ENCODE measurements at places on chromosomes 6 and 20.
A peak's percentile ranks its signal among the peaks of the same experiment; 100 is the strongest.

DNA sequence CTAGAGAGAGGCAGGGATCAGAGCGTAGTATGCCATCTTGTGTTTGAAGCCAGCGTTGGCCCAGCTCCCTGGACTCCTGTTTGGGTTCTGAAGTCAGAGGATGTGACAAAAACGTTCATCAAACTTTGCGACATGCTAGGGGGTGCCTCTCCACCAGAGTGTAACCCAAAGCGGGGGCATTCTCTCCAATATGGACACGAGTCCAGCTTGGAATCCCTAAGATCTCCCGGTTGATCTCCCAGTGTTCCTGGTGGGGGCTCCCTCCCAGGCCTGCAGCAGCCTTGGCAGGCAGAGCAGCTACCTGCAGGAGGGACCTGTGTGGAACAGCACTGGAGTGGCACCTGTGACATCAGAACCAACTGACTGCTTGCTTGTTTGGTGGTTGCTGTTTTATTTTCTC, 218.8 kb upstream of the ECI2 start:
- no peaks in the 10 kb centered on the region for H3K36me3 ChIP-seq
- no peak overlapping the region for H3K27ac ChIP-seq
- no peak overlapping the region for H3K4me3 ChIP-seq

DNA sequence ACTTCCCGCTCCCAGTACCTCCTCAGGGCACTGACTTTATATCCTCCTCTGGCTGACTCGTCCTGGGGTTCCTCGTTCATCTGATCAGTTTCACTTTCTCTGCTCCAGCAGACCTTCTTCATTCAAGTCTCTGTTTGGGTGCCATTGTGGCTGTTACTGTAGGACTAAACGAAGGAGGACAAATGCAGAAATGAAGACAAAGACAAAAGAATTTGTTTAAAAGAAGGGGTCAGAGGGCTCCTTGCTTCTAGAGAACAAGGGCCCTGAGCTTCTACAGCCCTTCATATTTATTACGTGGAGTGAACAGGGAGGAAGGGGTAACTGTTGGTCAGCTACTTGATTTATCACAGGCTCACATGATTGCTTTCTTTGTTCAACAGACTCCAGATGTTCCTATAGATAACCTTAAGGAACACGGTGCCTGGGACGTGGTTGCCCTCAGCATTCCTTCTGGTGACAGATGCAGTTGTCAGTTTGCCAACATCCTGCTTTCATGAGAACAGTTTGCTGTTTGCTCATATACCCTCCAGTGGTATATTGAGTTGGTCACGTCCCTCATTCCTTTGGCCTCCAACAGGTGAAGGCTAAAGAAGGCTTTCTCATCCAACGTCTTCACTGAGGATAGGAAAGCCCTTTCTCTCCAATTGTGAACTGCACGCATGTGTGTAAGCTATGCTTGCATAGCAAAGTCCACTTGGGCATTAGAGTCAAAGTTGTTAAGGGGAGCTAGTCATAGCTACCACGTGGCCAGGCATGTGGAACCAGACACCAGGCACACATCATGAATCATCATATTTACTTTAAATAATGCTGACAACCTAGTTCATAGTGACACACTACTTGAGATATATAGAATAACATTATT, 69.1 kb upstream of the BTN3A2 start:
- no peak overlapping the region for H3K4me3 ChIP-seq
- DNase-seq = no peak
- H3K4me1 ChIP-seq = peaks cover 17% of the 10 kb centered on the region
- peaks cover 4% of the 10 kb centered on the region for H3K27me3 ChIP-seq

DNA sequence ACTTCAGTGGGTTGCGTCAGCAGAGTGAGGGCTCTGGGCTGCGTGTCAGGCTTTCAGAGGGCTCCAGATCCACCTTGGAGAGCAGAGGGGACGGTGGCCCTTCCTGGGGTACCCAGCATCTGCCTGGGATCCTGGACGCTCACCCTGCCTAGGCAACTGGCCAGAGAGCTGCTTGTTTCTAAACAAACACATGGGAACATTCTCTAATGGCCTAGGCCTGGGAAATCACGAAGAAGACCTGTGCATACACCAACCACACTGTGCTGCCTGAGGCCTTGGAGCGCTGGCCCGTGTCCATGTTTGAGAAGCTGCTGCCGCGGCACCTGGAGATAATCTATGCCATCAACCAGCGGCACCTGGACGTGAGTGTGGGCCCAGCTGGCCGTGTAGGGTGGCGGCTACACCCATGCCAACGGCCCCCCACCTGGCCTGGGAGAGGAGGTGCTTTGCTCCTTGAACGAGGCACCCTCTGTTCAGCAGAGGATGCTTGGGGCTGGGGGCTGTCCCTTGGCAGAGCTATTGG, 32.2 kb downstream of the PYGB start:
- H3K36me3 ChIP-seq = peaks cover 20% of the 10 kb centered on the region
- no peaks in the 10 kb centered on the region for H3K4me1 ChIP-seq
- H3K27ac ChIP-seq = no peak overlapping the region
- no peak for DNase-seq
- H3K27me3 ChIP-seq = peaks cover 15% of the 10 kb centered on the region
- H3K4me3 ChIP-seq = no peak overlapping the region

DNA sequence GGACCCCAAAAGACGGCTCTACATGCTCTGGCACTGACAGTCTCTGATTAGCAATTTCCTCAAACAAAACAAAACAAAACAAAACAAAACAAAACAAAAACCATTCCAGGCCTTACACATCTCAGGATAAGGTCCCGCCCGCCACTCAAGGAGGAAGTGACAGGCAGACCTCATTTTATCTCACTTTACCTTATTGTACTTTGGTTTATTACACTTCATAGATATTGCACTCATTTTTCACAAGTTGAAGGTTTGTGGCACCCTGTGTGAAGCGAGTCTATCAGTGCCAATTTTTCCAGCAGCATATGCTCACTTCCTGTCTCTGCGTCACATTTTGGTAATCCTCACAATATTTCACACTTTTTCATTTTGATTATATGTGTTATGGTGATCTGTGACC, 15.2 kb downstream of the ZBP1 start:
- H3K36me3 ChIP-seq = peaks cover 2% of the 10 kb centered on the region
- no peak overlapping the region for H3K27ac ChIP-seq
- H3K27me3 ChIP-seq = peaks cover 4% of the 10 kb centered on the region
- peaks cover 12% of the 10 kb centered on the region for H3K4me1 ChIP-seq
- no peak for DNase-seq

GRCh38 chr6:132498638-132499037, 14.3 kb downstream of the STX7 start:
- H3K4me1 ChIP-seq = peaks cover 2% of the 10 kb centered on the region
- no peaks in the 10 kb centered on the region for H3K27me3 ChIP-seq
- no peak overlapping the region for H3K4me3 ChIP-seq
- DNase-seq = no peak
- H3K27ac ChIP-seq = no peak overlapping the region

DNA sequence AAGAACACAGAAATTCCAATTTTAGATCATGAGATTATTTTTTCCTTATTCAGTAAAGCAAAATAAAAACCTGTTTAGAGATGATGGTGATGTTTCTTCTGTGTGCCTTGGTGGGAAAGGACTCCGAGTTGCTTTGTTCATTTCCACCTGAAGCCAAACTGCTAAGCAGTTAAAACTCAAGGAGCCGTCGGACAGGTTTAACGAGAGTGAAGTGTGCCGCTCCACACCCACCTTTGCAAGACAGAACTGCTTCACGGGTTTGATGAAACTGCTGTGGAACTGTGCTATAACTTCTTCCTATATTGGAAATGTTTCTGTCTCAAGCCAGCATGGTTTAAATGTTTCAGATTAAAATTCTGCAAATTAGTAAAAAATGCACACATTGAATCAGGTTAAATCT, 9.2 kb upstream of the DSP start:
- H3K4me1 ChIP-seq = no peaks in the 10 kb centered on the region

- no peak for DNase-seq
- H3K27me3 ChIP-seq = peaks cover 5% of the 10 kb centered on the region
- no peaks in the 10 kb centered on the region for H3K36me3 ChIP-seq
- no peak overlapping the region for H3K27ac ChIP-seq
- no peak overlapping the region for H3K4me3 ChIP-seq
Measured at GRCh38 chr20:5531318-5532081, 214.7 kb upstream of the PROKR2 start.

GRCh38 chr6:24897186-24897585, 38.6 kb downstream of the RIPOR2 start:
- H3K4me3 ChIP-seq = no peak overlapping the region
- H3K4me1 ChIP-seq = no peaks in the 10 kb centered on the region
- H3K27me3 ChIP-seq = no peaks in the 10 kb centered on the region
- H3K27ac ChIP-seq = no peak overlapping the region
- DNase-seq = no peak

DNA sequence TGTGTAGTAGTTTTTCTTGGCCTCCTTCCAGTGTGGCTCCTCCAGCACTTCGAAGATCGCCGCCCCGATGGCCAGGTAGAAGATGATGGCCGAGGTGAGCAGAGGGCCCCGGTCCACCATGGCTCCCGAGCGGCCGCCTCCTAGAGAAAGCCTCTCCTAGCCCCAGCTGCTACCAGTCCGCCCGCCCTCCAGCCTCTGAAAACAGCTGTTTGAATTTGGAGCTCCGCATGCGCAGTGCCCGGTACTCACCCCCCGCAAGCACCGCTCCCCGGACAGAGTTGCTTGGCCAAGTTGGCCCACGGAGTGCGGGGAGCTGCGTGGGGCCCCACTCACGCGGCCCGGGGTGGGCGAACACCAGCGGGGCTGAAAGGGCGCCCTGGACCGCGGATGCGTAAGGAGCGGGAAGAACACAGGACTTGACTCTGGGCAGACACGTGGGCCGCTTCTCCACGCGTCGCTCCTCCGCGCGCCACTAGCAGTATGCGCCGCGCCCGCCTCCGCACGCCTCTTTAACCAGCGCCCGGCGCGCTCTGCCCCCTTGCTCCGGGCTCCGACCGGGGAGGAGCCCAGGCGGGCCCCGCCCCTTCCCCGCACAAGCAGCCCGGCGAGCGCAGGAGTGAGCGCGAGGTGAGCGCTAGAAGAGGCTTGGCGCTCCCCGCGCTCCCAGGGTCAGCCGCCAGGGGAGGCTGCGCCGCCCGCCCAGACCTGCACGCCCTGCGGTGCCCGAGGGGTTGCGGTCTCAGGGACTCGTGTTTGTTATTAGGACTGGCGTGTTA, at the start of gene KCNK5:
Gene KCNK5, minus strand, starts transcription at position 484 of the 776 bp plus-strand sequence. Its CDS starts 364 bp downstream, at position 120.
- H3K4me1 ChIP-seq = peaks cover 66% of the 10 kb centered on the region

DNA sequence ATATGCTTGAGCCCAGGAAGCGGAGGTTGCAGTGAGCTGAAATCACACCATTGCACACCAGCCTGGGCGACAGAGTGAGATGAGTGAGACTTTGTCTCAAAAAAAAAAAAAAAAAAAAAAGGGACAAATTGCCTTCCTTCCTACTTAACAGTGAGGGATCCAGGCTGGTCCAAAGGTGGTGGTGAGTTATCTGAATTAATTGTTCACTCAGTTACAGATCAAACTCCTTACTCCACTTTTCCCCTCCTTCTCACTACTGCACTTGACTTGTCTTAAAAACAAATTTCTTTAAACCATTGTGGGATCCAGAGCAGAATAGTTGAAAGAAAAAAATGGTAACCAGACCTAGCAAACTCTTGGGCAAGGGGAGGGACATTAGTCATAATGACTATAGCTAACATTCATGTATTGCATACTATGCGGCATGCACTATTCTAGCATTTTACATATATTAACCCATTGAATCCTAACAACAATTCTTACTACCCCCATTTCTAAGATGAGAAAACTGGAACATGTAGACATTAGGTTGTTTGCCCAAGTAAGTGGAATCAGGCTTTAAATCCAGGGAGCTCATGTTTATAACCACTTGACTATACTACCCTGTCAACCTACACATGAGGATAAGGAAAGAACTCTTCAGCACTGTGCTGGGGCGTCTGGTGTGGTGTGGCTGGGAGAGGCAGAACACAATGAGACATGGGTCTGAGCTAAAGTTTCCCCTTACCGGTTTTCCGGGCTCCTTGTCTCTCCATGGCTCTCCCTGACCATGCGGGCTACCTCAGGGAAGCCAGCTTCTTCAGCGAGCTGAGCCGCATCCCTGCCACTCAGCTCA, 1.5 kb downstream of the GPANK1 start:
- no peak for DNase-seq
- peak overlapping the region; percentile 97 for H3K27ac ChIP-seq
- peak overlapping the region; percentile 97 for H3K4me3 ChIP-seq
- peaks cover 13% of the 10 kb centered on the region for H3K36me3 ChIP-seq
- peaks cover 32% of the 10 kb centered on the region for H3K4me1 ChIP-seq

- H3K4me1 ChIP-seq = no peaks in the 10 kb centered on the region
- H3K4me3 ChIP-seq = no peak overlapping the region
- no peak for DNase-seq
- no peak overlapping the region for H3K27ac ChIP-seq
Measured at GRCh38 chr6:131469130-131469529, 103.9 kb upstream of the ARG1 start.

- no peak overlapping the region for H3K4me3 ChIP-seq
- H3K27me3 ChIP-seq = no peaks in the 10 kb centered on the region
- DNase-seq = no peak
- no peak overlapping the region for H3K27ac ChIP-seq
Measured at GRCh38 chr6:133567636-133568035, 321.3 kb upstream of the TCF21 start.

- no peak for DNase-seq
- no peak overlapping the region for H3K4me3 ChIP-seq
- no peak overlapping the region for H3K27ac ChIP-seq
- peaks cover 5% of the 10 kb centered on the region for H3K36me3 ChIP-seq
Measured at GRCh38 chr6:157531986-157532365, 151.0 kb downstream of the ZDHHC14 start.

GRCh38 chr20:573414-574296, 30.1 kb upstream of the CSNK2A1 start:
- peaks cover 60% of the 10 kb centered on the region for H3K4me1 ChIP-seq
- peaks cover 9% of the 10 kb centered on the region for H3K27me3 ChIP-seq
- no peak for DNase-seq
- H3K36me3 ChIP-seq = no peaks in the 10 kb centered on the region
- peak overlapping the region; percentile 93 for H3K27ac ChIP-seq

GRCh38 chr20:55094353-55094861, 619.0 kb downstream of the DOK5 start:
- H3K27me3 ChIP-seq = peaks cover 1% of the 10 kb centered on the region
- no peak for DNase-seq
- H3K36me3 ChIP-seq = peaks cover 13% of the 10 kb centered on the region

All from endothelial cell (in vitro differentiated cells).